Activated T-helper 1 cell treated with anti-CD3 and anti-CD28 coated beads, Interleukin-2, amount 50 U/mL, for 16 hours (primary cell): ENCODE measurements at places on chromosomes 2 and 18.

DNA sequence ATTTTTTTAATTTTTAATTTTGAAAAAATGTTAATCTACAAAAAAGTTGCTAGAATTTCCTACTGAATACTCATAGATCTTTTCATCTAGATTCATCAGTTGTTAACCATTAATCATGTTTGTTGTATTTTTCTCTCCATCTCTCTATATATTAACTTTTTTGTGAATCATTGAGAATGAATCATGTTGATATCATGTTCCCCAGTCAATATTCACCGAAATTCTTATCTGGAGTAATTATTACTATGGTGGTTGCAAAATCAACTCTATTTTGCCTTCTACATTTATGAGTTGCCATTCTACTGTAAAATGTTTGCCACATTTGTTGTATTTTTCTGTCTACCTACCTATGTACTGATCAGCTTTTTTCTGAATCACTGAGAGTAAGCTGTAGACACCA is 154.0 kb downstream of the SPP2 start:
- DNase-seq, result no peak

GRCh38 chr2:133836691-133837345 is 268.6 kb upstream of the NCKAP5 start:
- no peak for DNase-seq

- DNase-seq, result no peak
Measured at GRCh38 chr18:12711446-12711845, 8.6 kb downstream of the PSMG2 start.

DNA sequence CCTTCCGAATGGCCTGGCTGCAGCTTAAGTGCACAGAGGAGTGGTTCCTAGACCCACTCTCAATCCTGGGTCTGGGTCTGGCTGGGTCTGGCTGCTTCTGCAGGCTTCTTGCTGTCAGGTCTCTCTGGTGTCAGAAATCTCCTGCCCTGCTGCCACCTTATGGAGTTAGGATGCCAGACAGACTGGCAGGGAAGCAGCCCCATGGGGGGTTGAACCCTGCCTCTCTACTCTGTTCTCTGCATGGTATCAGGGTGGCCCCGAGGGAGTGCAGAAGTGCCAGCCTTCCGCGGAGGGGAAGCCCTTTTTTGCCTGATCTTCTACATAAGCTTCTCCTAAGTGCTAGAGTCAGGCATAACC is 89.4 kb downstream of the ZCCHC2 start:
- DNase-seq, result no peak

DNA sequence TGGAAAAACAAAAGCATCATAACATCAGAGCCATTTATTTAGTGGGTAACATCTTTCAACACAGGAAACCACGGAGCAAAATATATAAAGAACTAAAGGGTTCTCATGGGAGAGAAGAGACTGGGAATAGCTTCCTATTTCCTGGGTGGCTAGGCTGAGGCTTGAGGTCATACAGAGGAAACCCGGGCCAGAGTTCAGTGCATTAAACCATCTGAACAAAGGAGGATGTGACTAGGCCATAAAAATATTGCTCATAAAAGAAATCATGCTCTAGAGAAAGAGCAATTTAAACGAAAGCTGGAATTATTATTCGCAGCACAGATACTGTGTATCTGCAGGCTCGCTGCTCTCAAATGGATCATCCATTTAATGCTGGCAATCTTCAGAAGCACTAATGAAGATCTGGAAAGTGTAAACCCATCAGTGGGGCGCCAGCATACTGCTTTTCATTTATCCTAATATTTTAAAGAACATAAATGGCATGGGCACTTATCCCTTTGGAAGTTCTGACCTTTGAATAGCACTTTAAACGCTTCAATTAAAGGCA is 83.3 kb downstream of the GALNT14 start:
- no peak for DNase-seq

DNA sequence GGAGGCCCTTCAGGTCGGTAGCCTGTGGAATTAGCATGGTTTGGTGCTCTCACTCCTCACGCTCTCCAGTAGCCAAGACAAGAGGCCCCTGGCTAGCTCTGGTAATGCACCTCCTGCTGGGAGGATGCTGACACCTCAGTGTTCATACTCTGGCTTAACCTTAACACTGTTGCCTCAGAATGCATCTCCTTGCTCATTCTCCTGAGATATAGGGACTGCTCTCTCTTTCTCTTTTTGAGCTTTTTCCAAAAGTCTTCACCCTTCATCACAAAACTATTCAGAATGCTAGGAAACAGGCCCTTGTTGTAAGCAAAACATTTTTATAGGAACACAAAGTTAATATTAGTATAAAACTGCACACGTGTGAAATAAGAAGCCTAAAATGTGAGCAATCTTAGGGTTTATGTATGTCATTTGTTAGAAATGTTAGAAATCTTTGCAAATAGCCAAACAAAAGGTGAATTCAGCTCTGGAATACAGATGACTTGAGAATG is 17.3 kb upstream of the IMPA2 start:
- DNase-seq, result no peak

- no peak for DNase-seq
Measured at GRCh38 chr2:122273785-122274419, 518.5 kb downstream of the TSN start.

DNA sequence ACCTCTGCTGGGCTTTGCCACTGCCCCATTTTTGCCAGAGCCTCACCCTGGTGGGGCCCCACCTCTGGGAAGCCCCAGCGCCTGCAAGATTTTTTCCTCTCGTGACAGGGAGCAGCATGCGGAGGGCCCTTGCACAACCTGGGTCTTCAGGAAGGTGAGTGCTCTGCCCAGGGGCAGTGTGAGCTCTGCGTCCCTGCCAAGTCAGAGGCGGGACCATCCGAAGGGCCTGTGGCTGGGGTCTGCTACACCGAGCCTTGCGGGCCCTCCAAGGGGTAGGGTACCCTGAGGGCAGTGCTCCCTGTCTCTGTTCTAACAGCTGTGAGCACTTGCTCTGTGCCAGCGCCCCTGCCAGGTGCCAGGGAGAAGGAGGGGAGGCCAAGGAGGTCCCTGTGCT is 5.8 kb upstream of the ODC1 start:
- no peak for DNase-seq

DNA sequence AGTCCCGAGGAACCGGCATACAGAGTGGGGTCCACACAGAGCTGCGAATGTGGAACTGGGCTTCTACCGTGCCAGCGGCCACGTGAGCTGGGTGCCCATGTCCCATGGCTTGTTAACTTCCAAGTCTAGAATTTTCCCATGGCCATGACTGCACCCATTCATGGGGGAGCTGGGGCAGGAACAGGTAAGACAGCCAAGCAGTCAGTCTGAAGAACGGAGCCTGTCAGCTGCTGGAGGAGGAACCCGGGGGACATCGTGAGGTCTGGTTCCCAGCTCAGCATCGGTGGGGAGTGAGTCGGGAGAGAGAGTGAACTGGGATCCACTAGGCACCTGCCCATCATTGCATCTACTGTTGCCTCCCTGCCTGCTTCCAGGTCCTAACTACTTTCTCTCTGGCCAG is 86.9 kb downstream of the SH3RF3 start:
- DNase-seq, result no peak

GRCh38 chr2:212766921-212767320 is 228.3 kb upstream of the ERBB4 start:
- no peak for DNase-seq

DNA sequence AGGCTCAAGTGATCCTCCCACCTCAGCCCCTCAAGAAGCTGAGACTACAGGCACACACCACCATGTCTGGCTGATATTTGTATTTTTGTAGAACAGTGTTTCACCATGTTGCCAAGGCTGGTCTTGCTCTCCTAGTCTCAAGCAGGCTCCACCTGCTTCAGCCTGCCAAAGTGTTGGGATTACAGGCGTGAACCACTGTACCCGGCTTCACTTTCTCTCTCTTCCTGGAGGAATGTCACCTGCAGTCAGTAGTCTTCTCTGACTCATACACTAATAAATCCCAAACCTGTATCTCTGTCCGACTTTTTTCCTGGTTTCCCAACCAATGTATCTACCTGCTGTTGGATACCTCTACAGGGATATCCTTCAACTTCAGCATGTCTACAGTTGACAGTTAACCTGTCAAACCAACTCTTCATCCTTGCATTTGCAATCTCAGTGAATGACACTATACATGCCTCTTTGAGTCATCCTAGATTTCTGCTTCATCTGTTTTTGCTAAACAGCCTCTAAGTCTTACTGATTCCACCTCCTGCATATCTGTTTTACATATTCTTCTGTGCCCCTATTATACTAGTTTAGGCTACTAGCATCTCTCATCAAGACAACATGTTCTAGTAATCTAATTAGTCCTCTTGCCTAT is 54.5 kb downstream of the RBBP8 start:
- no peak for DNase-seq

- no peak for DNase-seq
Measured at GRCh38 chr2:222907790-222908441, 47.1 kb downstream of the ACSL3 start.

DNA sequence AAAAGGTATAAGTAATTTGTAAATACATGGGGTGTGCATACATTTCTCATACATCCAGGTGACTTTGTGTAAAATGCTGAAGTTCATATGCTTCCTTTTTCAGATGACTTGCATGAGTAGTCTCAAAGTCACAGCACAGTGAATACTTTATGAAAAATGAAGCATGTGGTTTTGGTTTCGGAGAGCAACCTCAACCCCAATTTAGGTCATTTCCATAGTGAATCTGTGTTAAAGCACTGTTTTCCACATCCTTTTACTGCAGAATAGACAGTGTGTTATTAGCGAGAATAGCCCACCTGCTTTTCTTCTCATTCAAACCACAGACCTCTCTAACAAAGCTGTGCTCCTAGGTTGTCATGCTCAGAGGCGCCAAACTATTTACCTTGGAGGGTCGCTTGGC is 204.4 kb upstream of the RASGRP3 start:
- no peak for DNase-seq

DNA sequence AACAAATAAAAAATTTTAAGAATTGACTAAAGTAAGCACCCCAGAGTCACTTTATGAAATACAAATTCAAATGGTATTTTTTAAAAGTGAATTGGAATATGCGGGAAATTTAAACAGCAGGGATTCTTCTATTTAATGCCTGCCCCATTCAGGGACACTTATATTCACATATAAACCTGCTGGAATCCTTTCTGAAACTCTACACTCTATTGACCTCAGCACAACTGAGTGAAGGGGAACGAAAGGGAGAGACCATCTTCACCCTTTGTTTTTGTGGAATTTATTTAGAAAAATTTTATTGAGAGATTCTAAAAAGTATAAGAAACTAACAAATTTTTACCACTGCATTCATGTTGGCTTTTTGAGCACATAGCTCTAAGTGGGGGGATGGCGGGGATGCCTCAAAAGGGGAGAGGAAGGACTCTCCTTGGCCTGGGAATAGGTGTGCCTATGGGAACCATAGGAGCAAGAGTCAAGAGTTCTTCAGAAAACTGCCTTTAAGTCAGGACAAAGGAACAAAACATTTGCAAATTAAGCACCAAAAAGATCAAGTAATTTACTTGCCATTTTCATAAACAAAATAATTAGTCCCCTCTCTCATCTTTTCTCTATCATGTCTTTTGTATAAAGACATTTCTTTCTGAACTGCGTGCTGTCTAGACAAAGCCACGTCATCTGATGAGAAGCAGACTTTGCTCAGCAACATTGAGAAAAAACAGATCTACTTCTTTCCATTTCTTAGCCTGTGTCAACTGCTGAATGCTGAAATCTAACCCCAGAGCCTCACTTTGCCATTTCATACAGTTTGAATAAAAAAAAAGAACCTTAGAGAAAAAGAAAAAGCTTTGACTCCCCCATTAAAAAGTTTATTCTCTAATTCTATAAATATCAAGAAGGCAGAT is 21.6 kb upstream of the FLACC1 start:
- DNase-seq, result no peak

- DNase-seq, result no peak
Measured at GRCh38 chr2:2564300-2565078, 233.4 kb upstream of the MYT1L start.

GRCh38 chr18:79950515-79951341 is 725 bp downstream of the SLC66A2 start:
- no peak for DNase-seq
